ENCODE measurements at places on chromosomes 2 and 18.
A peak's percentile ranks its signal among the peaks of the same experiment; 100 is the strongest.

- DNase-seq: no peak
These were observed 207.5 kb upstream of the EPHA4 start for GRCh38 chr2:221779614-221780067.

GRCh38 chr2:189683348-189683747 lies 8.9 kb downstream of the ANKAR start:
- no peak for DNase-seq

DNA sequence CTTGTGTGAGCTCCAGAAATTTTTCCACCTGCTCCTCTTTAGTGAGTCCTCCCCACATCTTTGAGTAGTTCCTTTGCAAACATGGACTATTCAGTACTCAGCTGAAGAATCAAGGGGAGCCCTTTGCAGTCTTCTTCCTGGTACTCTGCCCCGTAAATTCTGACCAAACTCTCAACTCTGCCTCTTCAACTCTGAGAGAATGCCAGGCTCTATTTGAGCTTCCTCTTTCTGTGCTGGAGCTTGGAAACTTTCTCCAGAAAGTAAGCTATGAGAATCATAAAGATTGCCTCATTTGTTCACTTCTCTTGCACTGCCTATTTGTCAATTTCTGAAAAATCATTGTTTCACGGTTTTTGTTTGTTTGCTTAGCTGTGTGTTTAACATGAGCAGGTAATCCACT lies 7.4 kb upstream of the STAT4 start:
- DNase-seq: no peak

GRCh38 chr2:46012618-46013240 lies 284.5 kb upstream of the EPAS1 start:
- DNase-seq: no peak

DNA sequence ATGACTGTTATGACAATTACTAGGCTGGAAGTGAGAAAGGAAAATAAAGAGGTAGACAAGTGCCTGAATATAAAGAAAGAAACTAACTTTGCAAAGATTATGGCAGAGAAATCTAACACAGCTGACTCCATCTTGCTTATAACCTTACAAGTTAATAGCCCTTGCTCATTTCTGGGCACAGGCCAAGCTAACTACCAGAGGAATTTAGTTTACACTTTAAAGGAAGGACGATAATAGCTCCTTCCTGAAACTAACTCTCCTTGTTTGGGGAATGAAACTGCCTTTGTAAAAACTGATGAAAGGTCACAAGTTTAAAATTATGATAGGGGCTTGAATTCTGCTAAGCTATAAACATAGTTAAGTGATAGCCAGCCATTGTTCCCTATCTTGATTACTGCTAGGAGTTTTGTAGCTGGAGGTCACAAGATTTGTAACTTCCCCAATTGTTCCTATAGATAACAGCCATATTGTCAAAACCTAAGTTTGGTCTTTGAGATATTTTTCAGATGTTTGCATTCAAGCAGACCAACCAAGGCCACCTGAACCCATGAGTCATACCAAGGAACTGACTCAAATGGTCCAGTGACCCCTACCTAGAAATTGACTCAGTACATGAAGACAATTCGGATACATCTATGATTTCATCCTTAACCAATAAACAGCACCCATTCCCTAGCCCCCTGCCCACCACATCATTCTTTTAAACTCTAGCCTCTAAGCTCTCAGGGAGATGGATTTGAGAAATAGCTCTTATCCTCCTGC lies 209.2 kb upstream of the LRATD1 start:
- no peak for DNase-seq

DNA sequence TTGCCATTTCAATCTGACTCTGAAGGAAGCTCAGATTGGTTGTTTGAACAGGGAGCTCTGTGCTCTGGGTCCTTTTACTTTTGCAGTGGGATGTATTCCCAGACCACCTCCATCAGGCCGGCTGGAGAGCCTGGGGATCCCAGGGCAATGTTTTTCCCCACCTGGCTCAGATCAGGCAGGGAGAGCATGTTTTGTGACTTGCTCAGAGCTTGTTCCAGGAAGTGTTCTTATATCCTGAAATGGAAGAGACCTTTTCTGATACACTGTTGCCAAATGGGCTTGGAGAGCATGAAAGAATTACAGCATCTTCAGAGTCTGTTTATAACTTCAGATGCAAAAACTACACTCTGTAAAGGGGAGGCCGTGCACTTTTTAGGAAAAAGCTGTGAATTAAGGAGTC lies 56.0 kb downstream of the LIPG start:
- DNase-seq: no peak

DNA sequence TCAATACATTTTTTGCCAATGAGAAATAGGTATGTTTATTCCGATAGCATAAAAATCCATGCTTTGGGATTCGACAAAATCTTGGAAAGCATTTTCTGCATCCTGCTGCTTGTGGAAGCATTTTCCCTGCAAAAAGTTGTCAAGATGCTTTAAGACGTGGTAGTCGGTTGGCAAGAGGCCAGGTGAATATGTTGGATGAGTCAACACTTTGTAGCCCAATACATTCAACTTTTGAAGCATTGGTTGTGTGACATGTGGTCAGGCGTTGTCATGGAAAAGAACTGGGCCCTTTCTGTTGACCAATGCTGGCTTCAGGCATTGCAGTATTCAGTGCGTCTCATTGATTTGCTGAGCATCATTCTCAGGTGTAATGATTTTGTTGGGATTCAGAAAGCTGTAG lies 764.5 kb downstream of the TRIB2 start:
- no peak for DNase-seq

DNA sequence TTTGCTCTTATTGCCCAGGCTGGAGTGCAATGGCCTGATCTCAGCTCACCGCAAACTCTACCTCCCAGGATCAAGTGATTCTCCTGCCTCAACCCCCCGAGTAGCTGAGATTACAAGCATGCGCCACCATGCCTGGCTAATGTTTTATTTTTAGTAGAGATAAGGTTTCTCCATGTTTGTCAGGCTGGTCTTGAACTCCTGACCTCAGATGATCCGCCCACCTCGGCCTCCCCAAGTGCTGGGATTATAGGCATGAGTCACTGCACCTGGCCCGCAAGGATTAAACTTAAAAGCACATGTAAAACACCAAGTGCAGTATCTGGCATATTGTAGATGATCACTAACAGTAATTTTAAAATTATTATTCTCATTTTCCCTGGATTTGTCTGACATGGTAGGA lies 72.9 kb downstream of the C1QL2 start:
- DNase-seq: no peak

GRCh38 chr2:68121873-68122679 lies 35.6 kb upstream of the PNO1 start:
- DNase-seq: peak; percentile 60

- DNase-seq: no peak
These were observed 1038.3 kb downstream of the DPP10 start for GRCh38 chr2:115480741-115481140.

DNA sequence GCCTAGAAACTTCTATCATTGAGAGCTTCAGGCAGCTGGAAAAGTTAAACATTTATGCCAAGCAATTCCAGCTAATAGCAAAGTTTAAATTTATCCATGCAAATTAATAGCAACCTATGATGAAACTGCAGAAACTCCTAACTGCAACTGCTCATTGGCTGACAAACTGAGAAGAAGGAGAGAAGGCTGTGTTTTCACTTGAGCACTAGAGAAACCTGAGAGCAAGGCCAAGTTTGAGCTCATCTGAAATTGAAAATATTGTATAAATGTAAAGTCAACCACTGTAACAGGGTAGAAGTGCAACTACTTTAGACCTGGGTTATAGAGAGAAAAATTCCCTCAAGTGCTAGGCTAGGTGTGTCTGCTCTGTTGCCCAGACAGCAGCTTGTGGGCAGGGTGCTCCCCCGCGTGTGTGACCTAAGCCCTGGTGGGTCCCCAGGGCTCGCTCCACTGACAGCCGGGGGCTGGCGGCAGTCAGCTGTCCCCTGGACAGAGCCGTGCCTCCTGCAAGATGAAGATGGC lies 50.2 kb downstream of the CABYR start:
- no peak for DNase-seq

DNA sequence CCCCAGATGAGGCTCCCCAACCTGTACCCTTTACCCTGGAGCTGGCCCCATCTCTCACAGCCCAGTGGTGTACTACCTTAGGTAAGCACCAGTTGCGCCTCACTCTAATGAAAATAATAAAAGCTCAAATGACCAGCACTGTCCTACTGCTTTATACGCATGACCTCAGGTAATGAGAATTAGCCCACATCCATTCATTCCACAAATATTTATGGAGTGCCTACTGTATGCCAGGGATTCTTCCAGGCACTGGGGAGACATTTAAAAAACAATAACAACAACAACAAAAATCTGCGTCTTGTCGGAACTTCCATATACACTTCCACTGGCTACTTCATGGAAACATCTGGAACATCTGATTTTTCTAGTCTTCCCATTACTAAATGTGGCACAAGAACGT lies 20.8 kb downstream of the HPCAL1 start:
- DNase-seq: no peak

DNA sequence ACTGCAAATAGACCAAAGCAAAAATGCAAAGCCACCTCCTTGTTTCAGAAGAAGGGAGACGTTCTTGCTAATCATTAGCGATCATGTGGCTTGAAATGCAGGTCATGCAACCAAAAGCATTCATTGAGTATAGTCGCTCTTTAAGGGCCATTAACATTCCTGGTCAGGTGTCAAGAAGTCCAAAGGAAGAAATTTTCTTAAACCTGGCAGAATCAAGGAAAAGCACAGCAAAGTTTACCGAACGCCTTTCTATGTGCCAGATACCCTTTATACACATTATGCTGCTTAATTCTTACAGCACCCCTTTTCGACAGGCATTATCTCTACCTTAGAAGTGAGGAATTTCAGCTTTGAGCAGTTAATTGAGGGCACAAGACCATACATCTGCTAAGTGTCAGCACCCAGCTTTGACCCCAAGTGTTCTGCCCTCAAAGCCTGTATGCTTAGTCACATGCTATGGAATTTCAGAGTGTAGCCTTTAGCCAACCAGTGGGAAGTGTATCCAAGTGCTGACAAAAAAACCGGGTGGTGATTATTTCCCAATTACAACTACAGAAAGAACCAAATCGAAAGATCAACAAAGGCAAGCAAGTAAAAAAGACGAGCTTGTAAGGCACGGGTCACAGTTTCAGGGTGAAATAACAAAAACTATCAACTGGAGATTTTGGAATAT lies 70.8 kb downstream of the EPHA4 start:
- DNase-seq: no peak

GRCh38 chr2:45739796-45740485 lies 88.5 kb downstream of the PRKCE start:
- DNase-seq: no peak

GRCh38 chr2:215403441-215404347 lies 32.2 kb downstream of the FN1 start:
- DNase-seq: no peak

GRCh38 chr18:6613581-6613980 lies 115.9 kb upstream of the ARHGAP28 start:
- no peak for DNase-seq

DNA sequence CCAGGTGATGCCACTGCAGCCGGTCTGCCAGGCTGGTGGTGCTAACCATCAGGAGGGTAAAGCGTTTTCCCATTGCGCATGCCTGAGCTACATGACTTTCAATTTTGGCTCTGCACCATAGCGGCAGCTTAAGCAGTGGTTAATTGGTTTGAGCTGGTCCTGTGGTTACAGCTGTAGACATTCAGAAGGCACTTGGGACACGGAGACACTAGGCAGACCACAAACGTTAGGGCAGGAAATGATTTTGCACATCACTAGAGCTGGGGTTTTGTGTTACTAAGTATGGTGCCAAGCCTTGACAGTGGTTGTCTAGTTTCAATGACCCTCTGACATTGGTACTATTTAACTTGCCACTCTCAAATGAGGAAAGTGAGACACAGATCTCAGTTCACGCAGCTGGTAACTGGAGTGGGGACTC lies 28.9 kb upstream of the CNOT11 start:
- DNase-seq: peak; percentile 23

DNA sequence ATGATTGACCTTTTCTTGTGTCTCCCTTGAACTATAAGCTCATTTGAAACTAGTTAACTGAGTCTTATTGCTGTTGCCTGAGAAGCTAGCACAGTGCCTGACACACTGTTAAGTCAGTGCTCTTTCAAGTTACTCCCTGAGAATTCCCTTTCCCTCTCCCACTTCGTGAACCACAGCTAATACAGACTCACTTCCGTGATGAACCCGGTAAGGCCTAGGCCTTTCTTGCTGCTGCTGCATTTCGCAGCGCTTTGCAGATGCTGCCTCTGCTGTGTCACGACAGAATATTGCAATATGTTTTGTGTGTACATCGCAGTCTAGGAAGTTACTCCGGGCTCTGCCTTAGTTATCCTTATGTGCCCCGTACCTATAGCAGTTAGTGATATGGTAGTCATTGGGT lies 42.8 kb downstream of the LIMS1 start:
- no peak for DNase-seq

- no peak for DNase-seq
These were observed 70.0 kb upstream of the ATP5MC3 start for GRCh38 chr2:175251425-175252041.

GRCh38 chr2:179939259-179939658 lies 67.8 kb downstream of the CWC22 start:
- no peak for DNase-seq
